ENCODE measurements at places on chromosomes 5 and 9.

DNA sequence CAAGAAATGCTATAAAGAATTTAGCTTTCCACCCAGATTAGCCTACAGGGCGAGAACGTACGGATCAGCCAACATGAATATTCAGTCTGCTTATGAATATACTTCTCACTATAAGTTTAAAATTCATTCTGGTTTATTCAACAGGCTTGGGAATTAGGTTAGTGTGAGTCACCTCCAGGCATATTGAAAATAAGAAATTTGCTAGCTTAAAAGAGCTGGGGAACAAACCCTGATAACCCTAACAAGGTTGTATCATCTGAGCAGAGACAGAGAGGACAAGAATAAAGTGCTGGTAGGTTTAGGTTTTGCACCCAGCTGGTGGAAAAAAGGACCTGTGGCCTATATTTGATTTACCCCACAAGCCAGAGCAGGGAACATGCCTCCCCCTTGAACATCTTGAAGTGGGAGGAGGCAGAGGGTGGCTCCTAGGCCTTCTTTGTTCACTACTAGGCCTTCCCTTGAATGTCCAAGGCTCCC lies 12.3 kb downstream of the FNBP1 start:
- no peak for DNase-seq

DNA sequence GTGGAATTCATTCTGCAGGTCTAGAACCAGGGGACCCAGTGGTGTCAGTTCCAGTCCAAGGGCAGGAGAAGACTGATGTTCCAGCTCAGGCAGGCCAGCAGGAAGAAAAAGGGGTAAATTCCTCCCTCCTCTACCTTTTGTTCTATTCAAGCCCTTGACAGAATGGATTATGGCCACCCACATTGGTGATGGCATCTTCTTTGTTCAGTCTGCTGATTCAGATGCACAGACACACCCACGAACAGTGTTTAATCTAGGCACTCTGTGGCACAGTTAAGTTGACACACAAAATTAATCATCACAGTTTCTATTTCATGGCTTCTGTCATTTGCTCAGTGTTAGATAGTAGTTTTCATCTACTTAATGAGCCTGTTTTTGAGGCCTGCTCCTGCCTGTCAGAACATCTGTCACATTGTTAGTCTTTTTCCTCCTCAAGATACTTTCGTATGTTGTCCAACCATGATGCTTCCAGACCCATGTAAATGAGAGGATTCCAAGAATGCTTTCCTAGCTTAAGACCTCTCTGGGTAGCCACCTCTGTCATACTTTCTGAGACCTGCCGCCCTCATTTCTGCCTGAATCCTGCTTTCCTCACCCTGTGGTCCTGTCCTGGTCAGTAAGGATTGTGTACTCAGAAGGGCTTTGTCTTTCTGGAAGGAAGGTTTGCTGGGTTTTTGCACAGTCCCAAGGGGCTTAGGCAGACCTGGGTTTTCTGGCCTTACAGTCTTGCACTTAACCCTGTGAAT lies 72.5 kb downstream of the SPIN1 start:
- no peak for DNase-seq

DNA sequence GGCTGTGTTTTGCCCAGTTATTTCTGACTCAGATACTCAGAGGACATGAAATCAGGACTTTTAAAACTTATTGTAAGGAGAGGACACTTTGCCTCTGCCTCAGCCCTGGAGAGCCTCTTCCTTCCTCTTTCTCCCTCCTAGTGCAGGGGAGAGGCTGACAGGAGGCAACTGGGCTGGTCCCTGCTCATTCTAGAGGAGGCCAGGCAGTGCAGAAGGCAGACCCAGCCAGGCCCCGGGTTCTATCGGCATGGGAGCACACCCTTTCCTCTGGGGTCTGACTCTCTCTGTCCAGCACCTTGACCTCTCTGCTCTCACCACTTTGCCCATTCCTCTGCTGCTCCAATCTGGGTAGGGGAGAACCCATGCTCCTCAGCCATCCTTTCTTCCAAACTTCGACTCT lies 16.0 kb upstream of the SMIM32 start:
- DNase-seq, result no peak

DNA sequence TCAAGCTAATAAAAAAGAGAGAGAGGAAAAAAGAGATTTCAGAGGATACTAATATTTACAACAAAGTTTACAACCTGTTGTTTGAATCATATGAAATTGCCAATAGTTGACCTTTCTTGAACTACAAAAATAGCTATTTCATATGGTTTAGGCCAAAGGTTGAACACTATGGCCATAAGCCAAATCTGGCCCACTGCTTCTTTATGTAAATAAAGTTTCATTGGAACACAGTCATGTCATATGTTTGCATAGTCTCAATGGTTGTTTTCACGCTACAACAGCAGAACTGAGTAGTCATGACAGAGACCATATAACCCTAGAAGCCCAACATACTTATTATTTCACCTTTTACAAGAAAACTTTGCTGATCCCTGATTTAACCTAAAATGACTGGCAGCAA lies 20.9 kb downstream of the SEMA5A start:
- no peak for DNase-seq

- peak; percentile 5 for DNase-seq
These were observed 248.1 kb downstream of the CETN3 start for GRCh38 chr5:90161414-90161813.

GRCh38 chr9:37947977-37948376 lies 44.0 kb upstream of the SLC25A51 start:
- no peak for DNase-seq

GRCh38 chr5:1719860-1720259 lies 79.8 kb downstream of the MRPL36 start:
- DNase-seq, result no peak

- no peak for DNase-seq
These were observed 24.4 kb upstream of the SLC1A1 start for GRCh38 chr9:4465910-4466309.

GRCh38 chr5:112356178-112356956 lies 62.7 kb downstream of the EPB41L4A start:
- DNase-seq, result no peak

GRCh38 chr5:133332439-133333024 lies 279.8 kb downstream of the FSTL4 start:
- no peak for DNase-seq

GRCh38 chr5:32753051-32753450 lies 41.9 kb downstream of the NPR3 start:
- no peak for DNase-seq

- DNase-seq, result no peak
These were observed 5.7 kb downstream of the FIBCD1 start for GRCh38 chr9:130933114-130934046.

DNA sequence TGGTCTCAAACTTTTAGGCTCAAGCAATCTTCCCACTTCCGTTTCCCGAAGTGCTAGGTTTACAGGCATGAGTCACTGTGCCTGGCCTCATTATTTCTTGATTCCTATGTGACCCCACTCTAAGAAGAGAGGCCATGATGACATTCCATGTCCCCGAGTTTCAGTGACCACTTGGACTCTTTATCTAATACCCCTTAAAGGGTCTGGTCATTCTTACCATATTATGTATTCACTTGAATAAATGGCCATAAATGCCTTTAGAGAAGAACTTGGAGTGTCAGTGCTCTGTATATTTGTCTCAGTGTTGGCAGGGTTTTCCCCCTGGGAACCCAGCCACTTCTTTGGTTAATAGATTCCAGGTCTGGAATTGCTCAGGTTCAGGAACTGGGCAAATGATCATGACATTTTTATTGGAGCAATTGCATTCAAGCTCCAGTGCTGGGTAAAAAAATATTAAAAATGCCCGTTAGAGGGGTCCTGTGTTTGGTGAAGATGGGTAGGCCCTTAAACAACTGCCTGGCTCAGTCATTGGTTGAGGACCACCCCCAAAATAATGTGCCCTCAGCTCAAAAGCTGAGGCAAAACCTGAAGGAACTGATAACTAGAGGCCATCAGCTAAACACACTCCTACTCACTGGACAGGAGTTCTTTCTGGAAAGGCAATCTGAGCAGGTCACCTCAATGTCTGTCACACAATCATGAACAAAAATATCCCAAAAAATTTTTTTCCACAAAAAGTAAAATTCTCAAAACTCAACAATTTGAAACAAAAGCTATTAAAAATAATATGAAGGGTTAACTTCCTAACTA lies 186.6 kb upstream of the ZNF608 start:
- no peak for DNase-seq

GRCh38 chr5:219991-220390 lies 1.9 kb downstream of the SDHA start:
- no peak for DNase-seq

DNA sequence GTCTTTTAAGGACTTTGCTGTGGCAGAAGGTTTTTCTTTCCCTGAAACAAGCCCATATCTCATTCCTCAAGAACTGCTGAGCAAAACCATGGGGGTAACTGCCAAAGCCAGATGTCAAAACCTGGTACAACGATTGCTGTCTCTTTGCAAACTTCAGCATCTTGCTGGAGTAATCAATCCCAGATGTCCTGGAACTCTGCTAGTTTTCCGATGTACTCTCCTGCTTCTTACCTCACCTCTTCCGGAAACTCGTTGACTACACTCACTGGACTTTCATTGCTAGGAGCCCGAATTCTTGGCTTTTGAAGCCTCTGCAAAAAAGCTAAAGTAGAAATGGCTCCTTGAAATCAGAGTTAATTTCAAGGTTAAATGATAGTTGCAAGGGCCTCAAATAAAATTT lies 23.3 kb downstream of the RAD1 start:
- DNase-seq, result no peak

DNA sequence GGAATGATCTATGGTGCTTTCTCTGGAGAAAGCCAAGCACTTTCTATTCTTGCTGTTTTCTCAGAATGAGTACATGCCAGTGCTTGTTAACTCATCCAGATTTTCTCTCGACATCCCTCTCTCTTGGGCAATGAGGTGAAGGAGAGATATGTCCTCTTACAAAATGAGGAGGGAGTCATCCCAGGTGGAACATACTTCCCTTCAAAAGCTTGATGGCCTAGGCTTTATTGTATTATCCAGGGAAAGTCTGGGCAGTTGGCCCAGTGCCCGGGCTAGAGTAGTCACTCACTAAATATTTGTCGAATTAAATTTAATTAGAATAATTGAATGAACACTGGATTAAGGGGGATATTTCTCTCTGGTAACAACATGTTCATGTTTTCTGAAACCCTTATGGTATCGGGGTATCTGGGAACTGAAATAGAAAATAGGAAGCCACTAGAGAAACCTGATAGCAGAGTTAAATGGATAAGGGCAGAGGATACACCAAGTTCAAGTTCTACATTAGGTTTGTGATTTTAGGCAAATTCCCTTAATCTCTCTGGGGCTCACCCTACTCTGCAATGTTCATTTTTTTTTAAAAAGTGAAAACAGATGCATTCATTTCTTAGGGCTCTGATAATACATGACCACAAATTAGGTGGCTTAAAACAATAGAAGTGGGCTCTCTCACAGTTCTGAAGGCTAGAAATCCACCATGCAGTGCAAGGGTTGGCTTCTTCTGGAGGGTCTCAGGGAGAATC lies 99.6 kb downstream of the LIFR start:
- DNase-seq, result peak; percentile 4

- no peak for DNase-seq
These were observed 719 bp downstream of the ARL14EPL start for GRCh38 chr5:116032991-116033390.

DNA sequence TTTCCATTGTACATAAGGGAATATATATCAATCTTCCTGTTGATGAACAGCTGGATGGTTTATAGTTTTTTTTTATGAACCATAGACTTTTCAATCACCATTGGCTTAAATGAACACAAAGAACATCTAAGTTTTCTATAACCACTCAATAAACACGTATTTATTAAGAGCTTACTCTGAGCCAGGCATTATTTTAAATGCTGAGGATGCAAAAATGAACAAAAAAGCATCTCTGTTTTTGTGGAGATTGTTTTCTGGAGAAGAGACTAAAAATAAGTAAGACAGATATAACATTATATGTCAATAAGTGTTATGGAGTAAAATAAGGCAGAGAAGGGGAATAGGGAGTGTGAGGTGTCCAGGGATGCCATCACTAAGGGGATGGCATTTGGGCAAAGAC lies 52.1 kb upstream of the SLC24A2 start:
- no peak for DNase-seq

- DNase-seq, result no peak
These were observed 68.8 kb upstream of the SSBP2 start for GRCh38 chr5:81819556-81820317.

GRCh38 chr9:14693251-14693861 lies at the start of gene ZDHHC21:
ZDHHC21 (minus strand) TSS chr9:14693432; CDS start chr9:14674340, 19,092 bp downstream.
- peak; percentile 89 for DNase-seq

- DNase-seq, result no peak
These were observed 54.8 kb downstream of the HRH2 start for GRCh38 chr5:175712681-175713085.

DNA sequence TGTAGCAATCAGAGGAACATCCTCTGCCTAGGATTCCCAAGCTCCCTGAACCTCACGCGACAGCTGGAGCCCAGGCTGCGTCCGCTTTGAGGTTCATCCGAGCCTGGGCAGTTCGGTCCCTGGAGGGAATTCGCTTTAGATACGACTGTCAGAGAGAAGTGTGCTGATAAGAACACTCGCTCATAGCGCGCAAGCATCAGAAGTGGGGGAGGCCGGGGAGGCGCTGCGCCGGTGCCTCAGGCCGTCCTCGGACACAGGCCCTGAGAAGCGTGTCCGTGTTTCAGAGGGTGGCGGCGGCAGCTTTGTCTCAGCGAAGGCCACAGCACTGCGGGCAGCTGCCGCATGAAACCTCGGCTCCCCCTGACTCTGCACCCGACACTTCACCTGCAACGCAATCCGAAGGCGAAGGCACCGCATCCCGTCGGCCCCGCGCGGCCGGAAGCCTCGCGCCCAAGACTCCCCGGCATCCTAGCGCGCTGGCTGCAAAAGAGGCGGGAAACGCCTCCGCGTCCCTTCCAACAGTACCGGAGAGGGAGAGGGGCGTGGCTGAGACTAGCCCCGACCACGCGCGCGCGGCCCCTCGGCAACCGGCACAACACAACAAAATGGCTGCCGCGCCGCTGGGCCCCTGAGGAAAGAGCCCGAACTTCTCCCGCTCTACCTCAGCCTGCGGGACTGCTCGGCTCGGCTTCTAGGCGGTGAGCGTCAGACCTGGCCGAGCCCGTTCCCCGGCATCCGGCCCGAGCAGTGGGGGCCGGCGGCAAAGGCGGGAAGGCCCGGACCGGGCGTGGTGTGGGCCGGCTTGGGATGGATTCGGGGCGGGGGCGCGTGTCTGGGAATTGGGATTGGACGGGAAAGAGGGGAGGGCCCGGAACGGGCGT lies at the start of gene CNTRL:
Gene CNTRL, plus strand, starts transcription at position 586 of the 881 bp plus-strand sequence. CDS start 13,372 bp downstream, outside the sequence.
- DNase-seq, result peak; percentile 92

GRCh38 chr9:91945277-91946085 lies 4.5 kb downstream of the ROR2 start:
- DNase-seq, result peak; percentile 8
